Astrocyte (in vitro differentiated cells and primary cell): ENCODE measurements at places on chromosomes 4 and X. TPM values are rescaled to one million over a fixed set of nuclear protein-coding genes. Genes with fewer than 3 reads are reported as not detected.

PABPC5 gene
- total RNA-seq: 2.4 and 2.5 TPM in 2 replicates

ZNF157 gene
- 0.17 and 0.54 TPM in 2 replicates for total RNA-seq

GRCh38 chrX:20217271-20217670 lies 49.4 kb downstream of the RPS6KA3 start:
- peak overlapping the region; percentile 30 for H3K27ac ChIP-seq
- H3K4me1 ChIP-seq: peaks cover 2% of the 10 kb centered on the region

GRCh38 chr4:171919314-171919713 lies 106.1 kb downstream of the GALNTL6 start:
- no peak for DNase-seq
- no peak overlapping the region for H3K27ac ChIP-seq
- H3K36me3 ChIP-seq: no peaks in the 10 kb centered on the region
- H3K27me3 ChIP-seq: no peaks in the 10 kb centered on the region
- no peak overlapping the region for H3K4me3 ChIP-seq

TBC1D25 gene
- total RNA-seq: 13.1 and 13.6 TPM in 2 replicates

DNA sequence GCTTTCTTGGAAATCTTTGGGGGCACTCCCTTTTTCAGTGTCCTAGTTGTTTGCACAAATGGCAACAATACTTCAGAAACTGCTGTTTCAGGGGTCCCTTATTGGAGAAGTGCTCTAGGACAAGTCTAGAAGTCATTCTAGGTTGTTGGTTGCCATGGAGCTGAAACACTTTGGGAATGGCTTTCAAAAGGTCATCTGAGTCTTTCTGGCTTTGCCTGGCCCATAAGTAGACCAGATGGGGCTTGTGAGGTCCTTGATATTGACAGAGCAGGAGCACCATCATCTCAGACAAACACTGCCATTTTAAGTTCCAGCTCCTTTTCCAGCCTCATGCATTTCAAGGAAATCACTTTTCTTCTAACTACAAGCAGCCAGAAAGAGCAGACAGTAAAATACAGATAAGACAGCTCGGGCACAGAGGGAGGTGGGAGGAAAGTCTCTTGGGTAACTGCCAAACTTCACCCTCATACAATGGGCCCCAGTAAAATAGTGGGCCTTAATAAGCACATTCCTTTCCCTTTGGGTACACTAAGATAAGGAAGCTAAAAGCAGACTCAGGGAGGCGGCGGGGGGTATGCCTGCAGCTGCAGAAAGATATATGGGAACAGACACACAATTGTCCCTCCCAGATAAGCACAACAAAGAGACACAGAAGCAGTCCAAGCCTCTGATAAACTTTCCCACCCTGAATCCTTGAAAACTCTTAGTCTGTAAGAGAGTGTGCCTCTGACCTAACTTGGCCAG lies 8.5 kb upstream of the NXF3 start:
- no peak overlapping the region for H3K4me3 ChIP-seq
- no peak for DNase-seq
- no peaks in the 10 kb centered on the region for H3K36me3 ChIP-seq
- H3K27ac ChIP-seq: no peak overlapping the region
- no peaks in the 10 kb centered on the region for H3K27me3 ChIP-seq
- no peaks in the 10 kb centered on the region for H3K4me1 ChIP-seq
